Posterior vena cava (tissue), 2 donors: ENCODE measurements at places on chromosomes 12 and 14. TPM values are rescaled to one million over a fixed set of nuclear protein-coding genes. Genes with fewer than 3 reads are reported as not detected.

The CCDC38 gene
- not detected for total RNA-seq

The CCDC175 gene
- total RNA-seq = 0.10 TPM

The PZP gene
- total RNA-seq = 0.42 TPM

The OR4Q2 gene
- not detected for total RNA-seq

The FAM222A gene
- total RNA-seq = 0.79 TPM

The C3AR1 gene
- total RNA-seq = 17.1 TPM
